ENCODE measurements at places on chromosomes 3 and 15.
A peak's percentile ranks its signal among the peaks of the same experiment; 100 is the strongest.

- DNase-seq: no peak
Measured at GRCh38 chr3:185712337-185712736, 112.5 kb downstream of the IGF2BP2 start.

GRCh38 chr15:29102911-29103823, 166.5 kb downstream of the NSMCE3 start:
- DNase-seq: no peak

DNA sequence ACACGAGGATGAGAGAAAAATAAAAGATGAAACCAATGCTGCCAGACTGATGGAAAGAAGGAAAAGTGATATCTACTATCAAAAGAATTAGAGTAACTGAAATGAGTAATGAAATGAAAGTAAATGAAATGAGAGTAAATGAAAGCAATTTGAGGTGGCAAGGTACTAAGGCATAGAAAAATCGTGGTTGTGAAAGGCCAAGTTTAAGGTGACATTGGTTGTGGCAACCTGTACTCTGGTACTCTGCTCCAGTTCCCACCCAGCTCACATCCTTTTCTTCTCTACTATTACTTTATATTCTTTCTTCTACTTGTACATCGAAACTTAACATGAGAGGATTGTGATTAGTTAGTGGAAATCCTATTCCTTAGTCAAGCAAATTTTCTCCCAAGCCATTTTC, 10.1 kb downstream of the RFX7 start:
- DNase-seq: no peak

DNA sequence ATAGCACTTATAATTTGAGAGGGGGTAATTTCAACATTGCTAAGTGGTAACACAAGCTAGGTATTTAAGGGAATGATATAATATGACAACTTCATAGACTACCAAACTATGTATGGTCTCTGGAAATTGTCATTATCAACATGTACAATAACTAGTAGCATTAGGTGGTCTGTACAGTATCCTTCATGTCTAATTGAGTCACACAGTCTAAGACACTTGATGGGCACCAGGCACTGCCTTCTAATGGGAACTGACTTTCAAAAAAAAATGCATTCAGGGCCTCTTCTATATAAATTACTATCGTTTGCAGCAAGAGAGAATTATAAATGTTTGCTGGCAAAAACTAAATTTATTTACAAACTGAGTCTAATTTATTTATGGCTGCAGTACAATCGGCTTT, 271.8 kb downstream of the MECOM start:
- DNase-seq: no peak

DNA sequence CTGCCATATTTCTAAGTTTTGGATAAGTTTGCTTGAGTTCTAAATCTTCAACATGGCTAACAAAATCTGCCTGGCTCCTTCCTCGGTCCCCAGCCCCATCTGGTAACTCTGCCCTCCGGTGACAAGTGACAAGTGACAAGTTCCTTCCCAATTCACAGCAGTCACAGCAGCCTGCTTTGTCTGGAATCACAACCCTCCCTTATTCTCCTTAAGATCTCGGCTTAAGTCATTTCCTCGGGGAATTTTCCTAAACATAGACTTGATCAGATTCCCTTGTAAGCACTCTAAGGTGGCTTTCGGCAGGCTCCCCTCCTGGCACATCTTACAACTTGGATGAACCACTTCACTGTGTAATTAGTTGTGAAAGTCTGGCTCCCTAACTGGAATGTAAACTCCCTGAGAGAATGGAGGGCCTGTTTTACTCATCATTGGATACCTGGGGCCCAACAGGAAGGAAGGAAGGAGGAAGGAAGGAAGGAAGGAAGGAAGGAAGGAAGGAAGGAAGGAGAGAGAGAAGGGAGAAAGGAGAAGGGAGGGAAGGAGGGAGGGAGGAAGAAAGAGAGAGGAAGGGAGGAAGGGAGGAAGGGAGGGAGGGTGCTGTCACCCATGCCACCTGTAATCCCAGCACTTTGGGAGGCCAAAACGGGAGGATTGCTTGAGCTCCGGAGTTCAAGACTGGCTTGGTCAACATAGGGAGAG, 126.4 kb downstream of the SHQ1 start:
- peak; percentile 91 for DNase-seq

DNA sequence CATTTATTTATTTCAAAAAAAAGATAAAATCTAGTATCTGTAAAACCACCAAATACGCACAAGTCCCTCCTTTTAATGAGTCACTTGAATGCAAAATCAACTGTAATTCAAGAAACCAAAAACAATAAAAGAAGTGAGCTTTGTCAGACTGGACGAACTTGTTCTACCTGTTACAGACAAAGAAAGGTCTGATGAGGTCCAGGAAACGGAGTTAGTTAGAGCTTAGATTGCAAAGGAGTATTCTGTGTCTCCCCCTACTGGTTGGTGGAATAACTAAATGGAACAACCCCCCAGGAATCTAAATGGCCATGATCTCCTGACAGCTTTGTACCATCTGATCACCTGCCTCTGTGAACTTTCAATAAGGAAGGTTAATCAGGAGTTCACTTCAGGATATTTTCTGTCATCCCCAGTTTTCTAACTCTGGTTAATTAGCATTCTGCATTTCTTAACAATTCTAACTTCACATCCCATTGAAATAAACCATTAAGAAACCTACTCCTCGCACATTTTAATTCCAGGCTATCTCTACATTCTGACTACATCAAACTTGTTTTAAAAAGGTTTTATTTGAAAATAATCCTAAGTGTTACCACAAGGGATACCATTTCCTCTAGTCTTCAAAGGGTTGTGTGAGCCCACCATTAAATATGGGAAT, 333.0 kb upstream of the SATB1 start:
- peak; percentile 56 for DNase-seq

- DNase-seq: no peak
Measured at GRCh38 chr3:149252272-149252671, 30.6 kb upstream of the CP start.

GRCh38 chr3:11072631-11073030, 80.1 kb downstream of the SLC6A1 start:
- DNase-seq: no peak

GRCh38 chr3:50264383-50264963, 4.5 kb upstream of the SEMA3B start:
- DNase-seq: peak; percentile 67

GRCh38 chr15:76058714-76059319, 968 bp upstream of the TMEM266 start:
- DNase-seq: peak; percentile 54

- DNase-seq: no peak
Measured at GRCh38 chr3:123769356-123769743, 114.8 kb downstream of the MYLK start.

GRCh38 chr3:10450494-10451440, 54.6 kb downstream of the ATP2B2 start:
- no peak for DNase-seq

DNA sequence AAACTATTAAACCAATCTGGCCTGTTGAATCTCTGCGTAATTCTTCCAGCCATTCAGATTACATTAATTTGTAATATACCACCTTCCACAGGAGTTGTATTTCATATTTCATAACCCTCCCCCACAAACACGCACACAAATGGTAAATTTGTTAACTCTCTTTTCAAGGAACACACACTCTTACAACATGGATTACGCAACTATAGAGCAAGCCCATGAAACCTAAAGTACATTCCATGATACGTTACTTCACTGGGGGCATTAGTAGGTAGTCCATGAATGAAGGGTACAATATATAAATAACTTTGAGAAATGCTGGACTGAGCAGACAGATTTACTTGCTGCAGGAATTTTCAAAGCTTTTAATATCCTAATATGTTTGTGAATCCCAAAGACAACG, 65.0 kb downstream of the TRIM69 start:
- no peak for DNase-seq

DNA sequence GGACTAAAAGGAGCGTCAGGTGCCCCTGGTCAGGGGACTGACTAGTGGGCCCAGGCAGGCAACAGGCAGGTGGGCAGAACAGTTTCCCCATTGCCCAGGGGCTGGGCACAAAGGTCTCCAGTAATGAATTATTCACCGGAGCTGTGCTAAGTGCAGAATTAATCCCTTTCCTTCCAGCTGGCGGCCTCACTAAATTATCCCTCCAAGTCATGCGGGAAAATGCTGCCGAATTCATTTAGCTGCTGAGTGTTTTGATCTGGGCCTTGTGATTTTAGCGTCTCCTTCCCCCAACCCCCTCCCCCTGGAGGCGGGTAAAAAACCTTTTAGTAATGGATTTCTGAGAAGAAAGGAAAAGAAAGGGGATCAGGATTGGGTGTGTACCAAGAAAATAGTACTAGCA, 47.2 kb downstream of the CCDC33 start:
- DNase-seq: peak; percentile 80

DNA sequence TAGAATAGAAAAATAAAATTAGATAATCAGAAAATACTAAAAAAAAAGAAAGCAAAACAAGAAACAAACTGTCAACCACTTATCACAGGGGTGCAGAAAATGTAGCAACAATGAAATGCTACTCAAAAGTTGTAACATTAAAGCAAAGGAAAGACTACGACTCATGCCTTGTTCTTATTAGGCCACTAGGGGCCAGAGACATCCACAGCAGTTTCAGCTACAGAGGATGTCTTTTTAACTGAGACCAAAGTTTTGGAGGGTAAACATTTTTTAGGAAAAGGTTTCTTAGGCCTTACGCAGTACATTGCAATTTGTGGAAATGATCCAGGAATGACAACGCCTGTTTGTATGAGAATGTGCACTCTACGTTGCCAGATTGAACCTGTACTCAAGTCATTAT, 15.4 kb upstream of the CADM2 start:
- DNase-seq: no peak

DNA sequence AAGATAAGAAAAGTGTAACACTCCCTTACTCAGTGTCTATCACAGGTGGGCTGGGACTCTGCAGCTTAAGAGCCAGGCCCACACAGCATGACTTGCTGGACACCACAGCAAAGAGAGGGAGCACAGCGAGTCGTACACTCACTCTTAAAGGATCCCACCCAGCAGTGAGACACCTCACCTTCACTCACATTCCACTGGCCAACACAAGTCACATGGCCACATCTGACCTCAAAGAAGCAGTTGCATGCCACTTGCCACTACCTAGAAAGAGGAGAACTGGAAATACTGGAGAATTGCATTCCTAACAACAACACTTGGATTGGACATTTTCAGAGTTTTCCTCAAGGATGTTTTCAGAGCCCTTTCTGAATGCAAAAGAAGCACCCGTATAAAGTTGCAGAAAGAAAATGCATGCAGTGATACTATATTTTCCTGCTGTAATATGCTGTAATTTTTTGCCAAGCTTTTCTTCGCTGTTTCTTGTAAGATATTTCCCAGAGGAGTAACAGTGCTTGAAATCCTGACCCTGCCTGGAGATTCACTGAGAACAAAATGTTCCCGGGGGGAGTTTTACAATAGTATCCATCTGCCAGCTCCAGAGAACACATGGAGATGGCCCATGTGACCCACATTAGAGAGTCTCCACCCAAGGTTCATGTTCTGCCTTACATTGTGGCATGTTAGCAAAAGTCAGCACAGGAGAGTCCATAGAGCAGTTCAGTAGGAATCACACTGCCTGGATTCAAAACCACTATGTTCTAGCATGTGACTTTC, 42.2 kb downstream of the TRIM42 start:
- no peak for DNase-seq

DNA sequence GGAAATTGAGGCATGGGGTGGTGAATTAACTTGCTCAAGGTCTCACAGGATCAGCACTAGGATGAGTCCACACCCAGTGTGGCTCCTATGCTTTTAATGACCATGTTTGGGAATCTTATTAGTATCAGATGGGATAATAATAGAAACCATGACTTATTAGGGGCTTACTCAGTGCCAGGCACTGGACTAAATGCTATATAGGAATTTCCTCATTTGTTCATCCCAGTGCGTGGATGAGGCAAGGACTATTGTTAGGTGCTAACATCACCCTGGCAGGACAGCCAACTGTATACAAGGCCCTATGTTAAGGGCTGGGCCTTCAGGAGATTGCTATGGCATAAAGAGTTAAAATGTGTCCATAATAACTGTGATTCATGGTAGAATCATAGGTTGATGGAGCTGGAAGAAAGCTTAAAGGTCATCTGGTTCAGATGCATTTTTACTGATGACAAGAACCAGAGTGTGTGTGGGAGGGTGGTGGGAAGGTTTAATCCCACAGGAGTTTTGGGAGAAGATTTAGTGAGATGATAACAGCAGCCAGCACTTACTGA, 4.7 kb upstream of the FEM1B start:
- no peak for DNase-seq

GRCh38 chr3:106825962-106826605, 551.2 kb upstream of the CCDC54 start:
- peak; percentile 23 for DNase-seq

DNA sequence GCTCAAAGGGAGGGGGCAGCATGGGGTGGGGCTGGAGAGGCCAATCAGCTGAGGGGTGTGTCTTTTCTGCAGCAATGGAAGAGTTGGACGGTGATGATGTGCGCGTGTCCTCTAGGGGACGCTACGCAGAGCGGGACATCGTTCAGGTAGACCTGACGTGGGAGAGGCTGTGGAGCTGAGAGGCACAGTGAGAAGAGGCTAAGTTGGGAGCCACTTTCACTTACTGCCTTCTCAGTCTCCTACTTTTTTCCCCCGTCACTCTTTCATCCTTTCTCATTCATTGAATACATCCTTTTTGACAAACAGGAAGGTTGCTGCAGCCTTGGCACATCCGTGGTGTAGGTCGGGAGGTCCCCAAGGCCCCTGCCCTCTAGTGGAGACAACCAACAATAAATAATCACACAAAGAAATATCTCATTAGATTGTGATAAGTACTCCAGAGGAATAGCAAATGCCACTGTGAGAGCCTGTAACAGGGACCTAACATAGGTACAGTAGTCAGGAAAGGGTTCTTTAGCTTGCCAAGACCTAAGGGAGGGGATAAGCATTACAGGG, 4.4 kb upstream of the BRPF1 start:
- peak; percentile 53 for DNase-seq

GRCh38 chr3:152497457-152497856, 228.7 kb downstream of the MBNL1 start:
- DNase-seq: no peak

DNA sequence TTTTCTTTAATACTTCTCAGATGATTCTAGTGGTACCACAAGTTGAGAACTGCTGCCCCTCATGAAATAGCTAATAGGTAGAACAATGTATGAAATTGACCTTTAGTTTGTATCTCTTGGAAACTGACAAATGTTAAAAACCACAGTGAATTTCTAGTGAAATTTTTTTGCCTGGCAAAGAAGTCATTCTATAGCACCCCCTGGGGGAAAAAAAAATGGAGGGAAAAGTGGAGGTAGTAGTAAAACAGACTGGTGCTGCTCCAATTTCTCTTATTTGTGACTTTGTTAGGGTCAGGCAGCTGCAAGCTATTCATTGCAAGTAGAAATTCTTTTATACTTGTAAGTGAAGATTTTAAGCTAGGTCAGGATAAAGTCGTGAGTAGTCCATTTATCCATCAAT, 605.0 kb downstream of the NLGN1 start:
- no peak for DNase-seq

- peak; percentile 22 for DNase-seq
Measured at GRCh38 chr3:182226995-182227394, 515.3 kb downstream of the SOX2 start.
